Right lobe of liver (tissue), 6 donors: ENCODE measurements at places on chromosomes 5 and 9. TPM values are rescaled to one million over a fixed set of nuclear protein-coding genes. Genes with fewer than 3 reads are reported as not detected.

DNA sequence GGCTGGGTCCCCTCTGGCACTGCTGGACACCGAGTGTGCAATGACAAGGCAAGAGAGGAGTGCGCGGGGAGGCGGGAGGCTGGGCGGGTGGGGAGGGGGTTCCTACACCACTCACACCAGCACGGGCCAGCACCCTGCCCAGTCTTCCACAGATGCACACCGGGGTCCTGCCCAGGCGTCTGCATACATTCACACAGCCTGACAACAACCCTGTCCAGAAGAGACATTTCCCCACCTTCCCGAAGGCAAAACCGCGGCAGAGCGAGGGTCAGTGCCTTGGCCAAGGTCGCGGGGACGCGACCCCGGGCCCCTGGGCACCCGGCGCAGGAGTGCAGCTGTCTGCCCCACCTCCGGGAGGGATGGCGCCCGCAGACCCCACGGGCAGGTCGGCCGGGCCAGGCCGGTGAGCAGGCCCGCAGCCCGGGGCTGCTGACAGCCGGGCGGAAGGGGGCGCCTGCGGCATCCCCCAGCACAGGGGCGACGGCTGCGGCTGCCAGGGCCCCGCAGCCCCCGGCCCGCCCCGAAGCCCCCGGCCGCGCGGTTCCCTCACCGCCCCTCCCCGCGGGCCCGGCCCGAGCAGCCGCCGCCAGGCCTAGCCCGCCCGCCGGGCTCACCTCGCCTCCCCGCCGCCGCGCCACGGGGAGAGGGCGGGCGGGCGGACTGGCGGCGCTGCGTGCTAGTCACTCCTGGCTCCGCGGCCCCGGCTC, 496 bp downstream of the MAPK9 start:
- H3K36me3 ChIP-seq: no peaks in the 10 kb centered on the region
- H3K4me1 ChIP-seq: no peaks in the 10 kb centered on the region
- no peak for DNase-seq
- peak overlapping the region; percentile 58 for H3K4me3 ChIP-seq
- no peak overlapping the region for H3K27ac ChIP-seq

DNA sequence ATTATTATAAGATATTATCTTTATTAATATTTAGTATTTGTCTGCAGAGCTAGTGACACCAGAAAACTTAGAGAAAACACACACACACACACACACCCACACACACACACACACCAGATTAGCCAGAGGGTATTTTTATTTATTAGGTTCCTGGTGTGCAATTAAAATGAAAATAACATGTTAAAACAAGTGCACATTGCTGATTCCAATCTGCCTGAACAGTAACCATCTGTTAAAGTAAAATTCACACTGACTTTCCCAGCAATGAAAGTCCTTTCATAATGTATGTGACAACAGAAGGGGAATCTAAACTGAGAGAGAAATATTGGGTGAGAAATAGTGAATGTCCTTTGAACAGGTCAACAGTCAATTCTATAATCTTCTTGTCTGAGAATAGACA, 2323.5 kb upstream of the ACO1 start:
- no peaks in the 10 kb centered on the region for H3K36me3 ChIP-seq

- no peaks in the 10 kb centered on the region for H3K36me3 ChIP-seq
- no peak overlapping the region for H3K27ac ChIP-seq
- H3K4me1 ChIP-seq: no peaks in the 10 kb centered on the region
- DNase-seq: no peak
- H3K4me3 ChIP-seq: no peak overlapping the region
Measured at GRCh38 chr9:100587375-100587774, 9.5 kb downstream of the CAVIN4 start.

- H3K27me3 ChIP-seq: no peaks in the 10 kb centered on the region
- no peaks in the 10 kb centered on the region for H3K4me1 ChIP-seq
- no peak overlapping the region for H3K27ac ChIP-seq
- DNase-seq: no peak
- H3K4me3 ChIP-seq: no peak overlapping the region
- no peaks in the 10 kb centered on the region for H3K36me3 ChIP-seq
Measured at GRCh38 chr5:109877670-109878045, 187.9 kb downstream of the MAN2A1 start.

DNA sequence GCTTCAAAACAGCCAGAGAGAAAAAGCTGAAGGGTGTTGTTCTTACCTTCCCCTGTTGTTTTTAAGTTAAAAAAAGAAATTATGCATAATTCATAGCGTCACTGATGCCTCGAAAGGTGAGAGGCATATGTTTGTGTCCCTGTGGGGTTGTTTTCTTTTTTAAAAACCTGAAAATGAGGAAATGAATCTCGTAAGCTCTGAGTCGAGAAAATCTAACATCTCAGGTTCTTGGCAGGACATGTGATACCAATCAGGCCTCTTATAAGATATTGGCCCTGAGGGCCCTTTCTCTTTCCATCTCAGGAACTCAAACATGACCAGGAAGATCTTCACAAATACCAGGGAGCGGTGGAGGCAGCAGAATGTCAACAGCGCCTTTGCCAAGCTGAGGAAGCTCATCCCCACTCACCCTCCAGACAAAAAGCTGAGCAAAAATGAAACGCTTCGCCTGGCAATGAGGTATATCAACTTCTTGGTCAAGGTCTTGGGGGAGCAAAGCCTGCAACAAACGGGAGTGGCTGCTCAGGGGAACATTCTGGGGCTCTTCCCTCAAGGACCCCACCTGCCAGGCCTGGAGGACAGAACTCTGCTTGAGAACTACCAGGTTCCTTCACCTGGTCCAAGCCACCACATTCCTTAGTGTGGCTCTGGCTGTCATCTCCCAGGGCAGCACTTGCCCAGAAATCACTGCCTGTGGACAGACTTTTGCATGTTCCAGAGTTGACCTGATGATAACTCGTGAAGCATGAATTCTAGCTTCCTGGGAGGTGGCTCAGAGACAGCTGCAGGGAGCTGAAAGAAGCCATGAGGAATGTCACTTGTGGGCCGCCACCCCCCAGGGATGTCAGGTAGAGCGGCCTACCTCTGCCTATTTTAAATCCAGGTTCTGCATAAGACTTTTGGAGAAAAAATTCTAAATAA, at the start of gene TAL2:
TAL2 (plus strand) TSS at position 274 of the 921 bp plus-strand sequence; CDS start at position 314, 40 bp downstream.
- no peaks in the 10 kb centered on the region for H3K4me1 ChIP-seq
- H3K27ac ChIP-seq: no peak within 1 kb of the TSS
- H3K27me3 ChIP-seq: no peaks in the 10 kb centered on the region
- H3K36me3 ChIP-seq: no peaks in the 10 kb centered on the region
- H3K4me3 ChIP-seq: no peak within 1 kb of the TSS

- no peaks in the 10 kb centered on the region for H3K4me1 ChIP-seq
- H3K36me3 ChIP-seq: no peaks in the 10 kb centered on the region
- no peaks in the 10 kb centered on the region for H3K27me3 ChIP-seq
Measured at GRCh38 chr5:32160228-32160627, 13.9 kb downstream of the GOLPH3 start.

- no peak overlapping the region for H3K27ac ChIP-seq
- no peak overlapping the region for H3K4me3 ChIP-seq
- no peaks in the 10 kb centered on the region for H3K36me3 ChIP-seq
Measured at GRCh38 chr5:88813805-88814575, 69.0 kb downstream of the MEF2C start.

The PAPPA gene
- 0.07 TPM for total RNA-seq
